CD4-positive, alpha-beta T cell treated with Interleukin-4 for 1 hour (primary cell): ENCODE measurements at places on chromosomes 11 and 22.
A peak's percentile ranks its signal among the peaks of the same experiment; 100 is the strongest.

GRCh38 chr22:35627267-35628041, 10.3 kb upstream of the MB start:
- DNase-seq = peak; percentile 51

GRCh38 chr11:43941257-43941994, 1.0 kb upstream of the C11orf96 start:
- no peak for DNase-seq

GRCh38 chr11:46697303-46697702, 3.1 kb downstream of the ARHGAP1 start:
- DNase-seq = no peak

DNA sequence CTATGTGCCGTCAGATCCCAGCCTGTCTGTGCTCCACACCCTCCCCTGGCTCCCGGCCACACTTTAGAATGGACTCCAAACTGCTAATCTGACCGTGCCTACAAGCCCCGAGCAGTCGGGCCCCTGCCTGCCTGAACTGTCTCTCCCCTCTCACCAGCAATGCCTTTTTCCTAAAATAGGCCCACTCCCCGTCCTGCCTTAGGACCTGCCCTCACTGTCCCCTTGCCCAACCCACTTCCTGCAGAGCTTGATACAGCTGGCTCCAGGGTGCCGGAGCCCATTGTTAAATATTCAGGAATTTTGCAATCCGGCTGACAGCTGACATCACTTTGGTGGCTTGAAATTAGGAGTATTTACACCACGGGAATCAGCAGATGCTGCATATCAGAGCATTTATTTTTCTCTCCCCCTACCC, 21.4 kb downstream of the MN1 start:
- DNase-seq = no peak

GRCh38 chr11:79582434-79582833, 141.6 kb upstream of the TENM4 start:
- no peak for DNase-seq

GRCh38 chr11:2135648-2136201, 3.5 kb downstream of the IGF2 start:
- DNase-seq = no peak

DNA sequence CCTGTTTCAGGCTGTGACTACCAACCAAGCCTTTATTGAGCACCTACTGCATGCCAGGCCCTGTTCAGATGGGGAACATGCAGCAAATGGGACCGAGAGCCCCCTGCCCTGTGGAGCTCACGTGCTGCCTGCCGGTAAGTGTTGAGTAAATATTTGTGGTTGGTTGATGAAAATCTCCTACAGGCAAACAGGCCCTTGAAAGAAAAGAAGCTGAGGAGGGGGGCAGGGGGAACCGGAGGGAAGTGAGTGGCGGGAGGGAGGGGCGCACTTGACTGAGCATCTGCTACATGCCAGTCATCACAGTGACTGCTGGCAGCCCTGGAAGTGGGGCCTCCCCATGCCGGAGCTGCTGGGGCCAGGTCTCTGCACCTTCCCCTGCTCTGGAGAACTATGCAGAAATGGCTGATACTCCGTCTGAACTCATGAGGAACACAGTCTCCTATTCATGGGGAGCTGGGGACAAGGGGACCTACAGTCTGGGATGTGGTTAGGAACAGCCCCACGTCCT, 34.2 kb downstream of the MACROD1 start:
- no peak for DNase-seq

DNA sequence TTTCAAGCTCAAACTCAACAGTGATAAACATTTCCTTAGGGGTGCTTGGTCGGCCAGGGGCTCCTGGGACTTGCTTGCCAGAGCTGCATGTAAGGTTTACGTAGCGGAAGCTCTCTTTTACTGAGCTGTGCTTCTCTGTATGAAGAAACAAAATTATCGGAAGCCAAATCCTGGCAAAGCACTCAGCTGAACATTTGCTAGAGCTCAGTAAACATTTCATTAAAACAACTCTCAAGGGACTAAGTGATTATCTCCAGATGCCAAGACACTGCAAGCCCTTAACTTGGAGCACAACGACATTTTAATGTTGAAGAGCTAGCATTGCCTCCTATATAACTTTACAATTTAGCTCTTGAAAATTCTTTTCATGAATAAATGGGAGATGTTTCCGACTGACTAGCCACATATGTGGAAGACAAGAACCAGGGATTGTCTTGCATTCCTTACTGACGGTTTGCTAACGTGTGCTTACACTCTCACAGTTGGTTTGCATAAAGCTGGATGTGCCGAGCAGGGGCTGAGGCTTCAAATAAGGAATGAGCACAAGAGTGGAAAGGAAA, 43.4 kb downstream of the SCUBE2 start:
- no peak for DNase-seq

- DNase-seq = no peak
These were observed 1.5 kb downstream of the ADAMTS8 start for GRCh38 chr11:130426837-130427341.

GRCh38 chr22:24728790-24729637, 45.5 kb downstream of the PIWIL3 start:
- no peak for DNase-seq

DNA sequence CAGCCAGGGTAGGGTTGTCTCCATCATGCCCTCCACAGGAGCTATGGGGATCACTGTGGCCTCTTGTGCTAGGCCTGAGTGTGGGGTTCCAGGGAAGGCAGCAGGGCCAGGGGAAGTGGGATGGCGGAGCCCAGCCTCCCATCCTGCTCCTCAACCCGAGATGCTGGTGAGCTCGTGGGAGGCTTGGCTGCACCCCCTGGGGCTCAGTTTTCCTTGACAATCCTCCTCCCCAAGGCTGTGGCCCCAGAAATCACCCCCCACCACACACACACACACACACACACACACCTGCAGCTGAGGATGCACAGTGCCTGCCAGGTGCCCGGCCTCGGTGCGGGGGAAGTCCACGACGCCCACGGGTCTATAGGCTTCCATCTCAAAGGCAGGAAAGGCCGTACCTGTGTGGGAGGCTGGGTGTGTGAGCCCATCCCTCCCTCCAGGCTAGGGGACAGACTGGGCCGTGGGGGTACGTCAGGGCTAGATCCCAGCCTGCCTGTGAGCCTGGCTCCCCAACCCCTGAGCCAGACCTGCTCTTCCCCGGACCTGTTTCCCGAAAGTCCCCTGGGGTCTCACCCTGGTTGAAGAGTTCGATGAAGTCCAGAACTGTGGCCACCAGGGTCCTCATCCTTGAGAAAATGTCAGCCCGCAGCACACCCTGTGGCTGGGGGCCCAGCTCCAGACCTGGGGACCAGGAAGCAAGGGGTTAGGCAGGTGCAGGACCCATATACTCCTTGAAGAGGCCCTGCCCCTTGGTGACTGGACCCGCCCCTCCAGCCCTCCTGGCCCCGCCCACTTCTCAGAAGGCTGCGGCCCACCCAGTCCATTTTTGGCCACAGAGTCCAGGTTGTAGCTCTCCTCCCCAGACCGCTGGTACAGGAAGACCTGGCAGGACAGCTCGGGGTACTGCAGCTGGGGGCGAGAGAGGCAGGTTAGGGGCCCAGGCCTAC, 5.2 kb upstream of the TBX10 start:
- no peak for DNase-seq

- DNase-seq = no peak
These were observed 38.1 kb upstream of the OPCML start for GRCh38 chr11:133570376-133570775.

DNA sequence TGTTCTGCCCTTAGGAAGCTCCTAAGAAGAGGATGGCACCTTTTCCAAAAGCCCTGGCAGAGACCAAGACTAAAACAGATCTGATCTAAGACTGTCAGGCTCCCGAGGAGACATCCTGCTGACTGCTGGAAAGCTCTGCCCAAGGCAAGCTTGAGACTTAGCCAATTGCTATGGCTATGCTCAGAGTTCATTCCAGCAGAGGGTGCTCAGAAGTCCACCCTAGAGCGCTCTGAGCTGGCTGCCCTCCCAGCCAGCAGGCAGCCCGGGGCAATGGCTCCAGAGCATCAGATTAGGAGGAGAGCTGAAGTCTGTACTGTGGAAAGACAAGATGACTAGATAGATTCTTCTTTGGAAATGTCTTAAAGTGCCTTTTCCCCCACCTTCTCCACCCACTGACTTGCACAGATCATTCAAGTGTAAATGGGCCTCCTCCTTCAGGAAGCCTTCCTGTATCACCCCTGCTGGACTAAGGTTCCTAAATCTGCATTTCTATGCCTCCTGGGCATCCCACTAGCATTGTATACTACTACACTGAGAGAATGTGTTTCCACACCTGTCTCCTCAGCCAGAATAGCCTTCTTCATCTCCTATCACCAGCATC, 23.4 kb downstream of the LRRC55 start:
- DNase-seq = no peak

GRCh38 chr11:9136741-9137140, 45.3 kb upstream of the SCUBE2 start:
- no peak for DNase-seq

- DNase-seq = no peak
These were observed 75.2 kb upstream of the TOP3B start for GRCh38 chr22:22057617-22058378.

DNA sequence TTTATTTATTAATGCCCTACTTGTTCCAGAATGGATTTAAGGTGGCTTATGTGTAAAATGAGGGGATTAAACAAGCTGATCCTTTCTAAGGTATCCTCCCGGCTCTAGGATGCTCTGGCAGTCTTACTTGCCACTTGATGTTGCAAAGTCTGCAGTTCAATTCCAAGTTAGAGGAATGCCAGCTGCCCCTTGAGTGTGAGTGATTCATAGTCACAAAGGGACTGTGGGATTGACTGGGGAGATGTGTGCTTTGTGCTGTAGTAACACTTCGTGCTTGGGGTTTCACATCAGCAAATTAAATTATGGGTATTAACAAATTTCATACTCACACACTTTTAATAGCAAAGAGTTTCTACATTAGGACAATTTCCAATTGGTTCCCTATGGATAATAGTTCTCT, 550.8 kb upstream of the CADM1 start:
- DNase-seq = no peak

- no peak for DNase-seq
These were observed 20.8 kb upstream of the LMO2 start for GRCh38 chr11:33912405-33913361.

- no peak for DNase-seq
These were observed 108.9 kb downstream of the KIRREL3 start for GRCh38 chr11:126891556-126892217.

- DNase-seq = no peak
These were observed 968 bp downstream of the RHBDD3 start for GRCh38 chr22:29266564-29267461.

DNA sequence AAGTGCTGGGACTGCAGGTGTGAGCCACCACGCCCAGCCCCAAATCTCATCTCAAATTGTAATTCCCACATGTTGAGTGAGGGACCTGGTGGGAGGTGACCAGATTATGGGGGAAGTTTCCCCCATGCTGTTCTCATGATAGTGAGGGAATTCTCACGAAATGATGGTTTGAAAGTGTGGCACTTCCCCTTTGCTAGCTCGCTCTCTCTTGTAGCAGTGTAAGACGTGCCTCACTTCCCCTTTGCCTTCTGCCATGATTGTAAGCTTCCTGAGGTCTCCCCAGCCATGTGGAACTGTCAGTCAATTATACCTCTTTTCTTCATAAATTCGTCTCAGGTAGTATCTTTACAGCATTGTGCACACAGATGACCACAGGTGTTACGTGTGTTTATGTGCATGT, 357.8 kb downstream of the CADM1 start:
- no peak for DNase-seq

GRCh38 chr11:134576721-134577171, 164.7 kb upstream of the B3GAT1 start:
- DNase-seq = no peak

GRCh38 chr22:50271519-50271970, 1.4 kb upstream of the MAPK11 start:
- DNase-seq = peak; percentile 56
